ENCODE measurements at places on chromosomes 4 and X. TPM values are rescaled to one million over a fixed set of nuclear protein-coding genes. Genes with fewer than 3 reads are reported as not detected.

The ADRA2C gene
- total RNA-seq = not detected

The PTTG2 gene
- total RNA-seq = 1.9 TPM

The UGT2A1 gene
- not detected for total RNA-seq

The TRO gene
- 2.2 TPM for total RNA-seq

GRCh38 chr4:8392591-8393190 lies 47.8 kb downstream of the ACOX3 start:
- no peaks in the 10 kb centered on the region for H3K4me1 ChIP-seq
- no peaks in the 10 kb centered on the region for H3K27me3 ChIP-seq
- H3K36me3 ChIP-seq = peaks cover 23% of the 10 kb centered on the region
- DNase-seq = no peak
- H3K4me3 ChIP-seq = no peak overlapping the region
- no peak overlapping the region for H3K27ac ChIP-seq

- no peaks in the 10 kb centered on the region for H3K27me3 ChIP-seq
- no peak overlapping the region for H3K27ac ChIP-seq
- no peaks in the 10 kb centered on the region for H3K36me3 ChIP-seq
Observed at GRCh38 chrX:133868682-133869081, 116.7 kb downstream of the GPC3 start.

- peak within 1 kb of the TSS; percentile 90 for H3K4me3 ChIP-seq
- H3K4me1 ChIP-seq = peaks cover 14% of the 10 kb centered on the region
- H3K27me3 ChIP-seq = no peaks in the 10 kb centered on the region
- peak; percentile 70 for DNase-seq
- peak within 1 kb of the TSS; percentile 89 for H3K27ac ChIP-seq
Observed at GRCh38 chrX:86047174-86047935, at the start of gene CHM. CHM (minus strand) TSS chrX:86047558; CDS start chrX:86047532, 26 bp downstream.

GRCh38 chrX:13652287-13652793 lies 601 bp upstream of the TCEANC start:
- H3K27me3 ChIP-seq = no peaks in the 10 kb centered on the region
- peak overlapping the region; percentile 47 for H3K4me3 ChIP-seq
- no peak for DNase-seq
- H3K4me1 ChIP-seq = peaks cover 30% of the 10 kb centered on the region

- H3K4me1 ChIP-seq = no peaks in the 10 kb centered on the region
- DNase-seq = no peak
- H3K27ac ChIP-seq = no peak overlapping the region
Observed at GRCh38 chr4:24781999-24782745, 13.2 kb upstream of the SOD3 start.

- H3K27ac ChIP-seq = no peak overlapping the region
- H3K36me3 ChIP-seq = peaks cover 14% of the 10 kb centered on the region
- no peaks in the 10 kb centered on the region for H3K27me3 ChIP-seq
Observed at GRCh38 chr4:47907089-47907646, 7.2 kb downstream of the NFXL1 start.

DNA sequence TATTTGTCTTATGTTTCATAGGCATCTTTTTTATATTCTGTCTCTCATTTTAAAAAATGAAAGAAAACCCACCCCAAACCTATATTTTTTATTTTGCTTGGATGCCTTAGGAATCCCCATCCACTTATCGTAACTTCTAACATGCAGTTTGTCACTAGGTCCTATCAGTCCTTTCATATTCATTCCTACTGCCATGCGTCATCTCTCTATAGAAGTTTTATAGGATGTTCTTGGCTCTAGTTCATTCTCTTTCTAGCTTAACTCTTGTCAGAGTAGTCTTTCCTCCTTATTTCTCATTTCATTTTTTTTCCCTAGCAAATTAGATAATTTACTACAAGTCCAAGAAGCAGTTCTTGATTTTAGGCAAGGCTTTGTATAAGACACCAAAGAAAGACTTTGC lies 92.7 kb downstream of the LARP1B start:
- DNase-seq = no peak
- H3K4me1 ChIP-seq = no peaks in the 10 kb centered on the region
- no peaks in the 10 kb centered on the region for H3K27me3 ChIP-seq
